Large intestine (tissue), 12 donors: ENCODE measurements at places on chromosomes 6 and 20.

GRCh38 chr6:106586815-106587415 lies 42.4 kb downstream of the RTN4IP1 start:
- DNase-seq, result no peak

- DNase-seq, result no peak
Observed at GRCh38 chr20:59322585-59323454, 22.4 kb downstream of the EDN3 start.

DNA sequence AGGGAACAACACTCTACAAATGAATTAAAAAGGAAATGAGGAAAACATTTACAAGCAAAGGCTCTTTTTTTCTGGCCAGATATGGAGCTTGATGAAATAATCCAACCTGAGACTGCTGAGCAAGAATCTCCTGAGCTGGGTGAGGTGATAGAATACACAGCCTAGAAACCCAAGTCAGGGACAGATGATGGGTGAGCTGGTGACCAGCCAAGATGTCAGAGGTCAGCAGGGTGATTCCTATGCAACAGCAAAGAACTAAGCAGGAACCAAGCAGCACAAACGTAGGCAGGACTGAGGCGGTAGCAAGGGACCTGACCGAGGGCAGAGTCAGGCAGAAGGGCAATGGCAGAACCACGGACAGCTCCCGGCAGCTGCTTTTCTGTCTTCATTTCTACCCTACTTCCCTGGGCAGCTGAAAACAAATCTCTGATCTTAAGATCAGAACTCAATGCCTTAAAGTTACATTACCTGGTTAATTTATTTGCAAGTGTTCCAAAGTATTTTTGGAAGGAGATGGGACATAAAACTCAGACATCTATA lies 75.1 kb downstream of the CDC40 start:
- DNase-seq, result no peak

DNA sequence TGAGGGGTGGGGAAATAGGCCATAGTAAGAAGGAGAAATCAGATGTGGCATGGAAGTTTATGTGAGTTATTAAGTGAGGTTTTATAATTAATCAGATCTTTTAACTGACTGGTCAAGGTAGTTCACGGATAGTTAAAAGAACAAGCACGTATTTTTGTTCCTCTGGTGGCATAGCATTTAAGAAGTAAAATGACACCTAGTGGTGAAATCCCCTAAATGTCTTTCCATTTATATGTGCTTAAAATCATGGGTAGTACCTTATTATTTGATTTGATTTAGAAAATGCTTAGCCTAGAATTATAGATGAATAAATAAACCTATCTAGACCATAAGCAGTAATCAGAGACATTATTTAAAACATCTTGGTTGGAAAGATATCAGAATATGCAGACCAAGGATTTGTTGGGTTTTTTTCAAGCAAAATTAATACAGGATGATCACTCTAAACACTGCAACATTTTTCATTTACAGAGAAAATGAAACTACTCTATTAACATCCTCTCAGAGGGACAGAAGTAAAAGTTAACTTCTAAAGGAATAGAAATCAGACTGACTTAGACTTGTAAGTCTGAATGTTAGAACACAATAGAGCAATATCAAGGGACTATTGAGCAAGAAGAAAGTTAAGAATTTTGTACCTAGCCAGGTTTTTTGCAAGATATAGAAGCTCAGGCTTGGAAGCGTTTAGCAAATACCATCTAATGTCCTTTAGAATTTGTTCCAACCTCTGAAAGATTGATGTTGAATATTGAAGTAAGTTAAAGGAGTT lies 81.1 kb downstream of the STXBP5 start:
- peak; percentile 39 for DNase-seq

GRCh38 chr6:110786696-110787095 lies 28.6 kb downstream of the CDK19 start:
- DNase-seq, result no peak

- DNase-seq, result peak; percentile 25
Observed at GRCh38 chr6:23655525-23655924, 470.5 kb upstream of the NRSN1 start.

DNA sequence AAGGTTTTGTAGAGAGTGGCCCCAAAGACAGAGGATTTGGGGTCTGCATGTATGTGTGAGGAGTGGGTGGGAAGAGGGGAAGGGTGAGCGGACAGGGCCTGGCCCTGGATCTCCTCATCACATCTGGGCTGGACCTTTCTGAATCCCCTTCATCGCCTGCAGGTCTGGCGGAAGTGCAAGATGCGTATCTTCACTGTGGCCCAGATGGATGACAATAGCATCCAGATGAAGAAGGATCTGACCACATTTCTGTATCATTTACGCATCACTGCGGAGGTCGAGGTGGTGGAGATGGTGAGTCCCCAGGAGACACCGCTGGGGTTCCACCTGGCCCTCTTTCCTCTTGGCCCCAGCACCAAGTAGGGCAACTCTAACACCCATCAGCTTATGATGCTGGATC lies 24.4 kb downstream of the SLC12A5 start:
- DNase-seq, result no peak

GRCh38 chr20:48875914-48876240 lies 45.6 kb upstream of the ARFGEF2 start:
- no peak for DNase-seq

DNA sequence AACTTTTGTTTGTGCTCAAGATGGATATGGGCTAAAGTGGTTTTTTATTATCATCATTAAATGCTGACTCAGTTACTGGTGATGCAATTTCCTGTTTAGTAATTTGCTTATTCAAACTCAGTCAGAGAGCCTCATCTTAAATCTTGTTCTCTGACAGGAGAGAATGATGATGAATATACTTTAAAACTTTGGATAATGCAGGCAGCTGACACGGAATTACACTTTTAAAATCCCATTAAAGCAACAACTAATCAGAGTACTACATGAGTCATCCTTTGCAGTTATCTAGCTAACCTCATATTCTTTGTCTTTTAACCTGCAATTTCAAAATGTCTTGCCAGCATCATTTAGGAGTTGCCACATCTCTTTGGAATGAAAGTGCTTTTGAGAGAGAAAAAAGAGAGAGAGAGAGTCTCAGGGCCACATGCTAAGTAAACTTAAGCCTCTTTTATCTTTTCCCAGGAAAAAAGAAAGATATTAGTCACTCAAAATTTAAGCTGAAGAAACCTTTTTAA lies 9.2 kb upstream of the C6orf141 start:
- peak; percentile 80 for DNase-seq

- no peak for DNase-seq
Observed at GRCh38 chr6:53994201-53994600, 117.0 kb upstream of the MLIP start.

DNA sequence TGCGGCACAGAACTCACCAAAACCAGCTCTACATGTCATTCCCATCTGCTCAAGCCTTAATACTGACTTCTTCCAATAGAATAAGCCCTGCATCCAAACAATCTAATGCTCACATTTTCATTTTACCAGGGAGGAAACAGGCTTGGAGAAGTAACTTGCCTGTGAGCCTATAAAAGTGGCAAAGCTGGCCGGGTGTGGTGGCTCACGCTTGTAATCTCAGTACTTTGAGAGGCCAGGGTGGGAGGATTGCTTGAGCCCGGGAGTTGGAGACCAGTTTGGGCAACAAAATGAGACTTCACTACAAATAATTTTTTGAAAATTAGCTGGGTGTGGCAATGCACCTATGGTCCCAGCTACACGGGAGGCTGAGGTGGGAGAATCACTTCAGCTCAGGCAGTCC lies 133.7 kb downstream of the LY86 start:
- no peak for DNase-seq

DNA sequence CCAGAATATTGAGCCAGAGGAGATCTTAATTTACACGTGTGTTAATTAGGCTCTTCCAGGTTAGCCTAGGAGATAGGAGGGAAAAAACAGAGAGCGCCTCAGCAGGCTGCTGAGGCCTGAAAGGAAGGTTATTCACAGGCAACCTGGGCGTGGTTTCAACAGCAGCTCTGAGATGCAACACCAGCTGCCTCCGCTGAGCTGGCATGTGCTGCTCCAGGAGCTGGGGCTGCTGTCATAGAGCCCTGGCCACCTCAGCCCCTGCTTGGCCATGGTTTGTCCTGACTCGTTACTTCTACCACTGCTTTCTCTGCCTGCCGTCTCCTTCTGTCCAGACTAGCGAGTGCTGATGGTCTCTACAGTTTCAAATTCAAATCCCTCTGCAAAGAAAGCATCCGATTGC lies 32.4 kb upstream of the RPP40 start:
- peak; percentile 44 for DNase-seq

GRCh38 chr6:41462033-41462432 lies 84.1 kb upstream of the FOXP4 start:
- DNase-seq, result peak; percentile 81

- no peak for DNase-seq
Observed at GRCh38 chr6:16819752-16820151, 58.5 kb upstream of the ATXN1 start.

- DNase-seq, result peak; percentile 84
Observed at GRCh38 chr6:119078376-119079282, at the start of gene FAM184A. FAM184A (minus strand) TSS chr6:119078664; CDS start chr6:119078299, 365 bp downstream.

GRCh38 chr6:118992186-118992795 lies 57.3 kb upstream of the MCM9 start:
- no peak for DNase-seq

DNA sequence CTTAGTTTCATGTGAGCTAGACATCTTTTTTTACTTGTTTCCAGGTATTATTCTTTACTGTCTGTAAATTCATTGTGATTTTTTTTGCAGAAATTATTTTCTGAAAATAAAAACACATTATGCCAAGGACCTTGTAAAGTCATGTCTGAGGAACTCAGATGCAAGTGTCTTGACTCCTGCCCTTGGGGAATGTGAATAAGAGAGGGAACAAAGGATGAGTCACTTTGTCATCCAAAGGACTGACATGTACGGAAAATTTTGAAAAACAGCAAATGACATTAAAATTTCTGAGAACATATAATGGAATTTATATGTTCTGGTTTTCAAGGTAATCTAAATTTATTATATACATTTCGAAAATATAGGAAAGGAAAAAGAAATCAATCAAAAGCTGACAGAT lies 660.4 kb downstream of the CD109 start:
- no peak for DNase-seq
